Omental fat pad (tissue), 4 donors: ENCODE measurements at places on chromosomes 3 and 15.

DNA sequence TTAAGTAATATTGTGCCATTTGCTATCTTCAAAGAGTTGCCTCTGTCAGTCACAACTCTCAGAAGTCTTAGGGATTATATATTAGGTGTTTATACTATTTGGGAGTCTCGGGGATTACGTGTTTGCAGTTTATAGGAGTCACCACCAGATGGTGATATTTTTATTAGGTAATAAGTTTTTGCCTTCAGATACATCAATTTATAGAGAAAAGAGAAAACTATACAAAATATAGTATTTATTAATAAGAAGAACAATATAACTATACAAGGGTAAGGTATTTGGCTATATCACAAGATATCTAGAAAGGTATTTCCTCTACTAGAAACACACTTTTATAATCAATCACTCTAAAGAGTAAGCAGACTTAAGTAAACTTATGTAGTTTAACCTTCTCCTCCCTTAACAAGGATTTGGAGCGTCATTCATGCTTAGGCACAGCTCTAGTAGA is 10.7 kb upstream of the DHX36 start:
- no peak for DNase-seq

- no peak for DNase-seq
These were observed 803.4 kb downstream of the TUSC7 start for GRCh38 chr3:117512975-117513374.

- DNase-seq = no peak
These were observed 88.3 kb upstream of the PRR23E start for GRCh38 chr3:127104586-127104985.

DNA sequence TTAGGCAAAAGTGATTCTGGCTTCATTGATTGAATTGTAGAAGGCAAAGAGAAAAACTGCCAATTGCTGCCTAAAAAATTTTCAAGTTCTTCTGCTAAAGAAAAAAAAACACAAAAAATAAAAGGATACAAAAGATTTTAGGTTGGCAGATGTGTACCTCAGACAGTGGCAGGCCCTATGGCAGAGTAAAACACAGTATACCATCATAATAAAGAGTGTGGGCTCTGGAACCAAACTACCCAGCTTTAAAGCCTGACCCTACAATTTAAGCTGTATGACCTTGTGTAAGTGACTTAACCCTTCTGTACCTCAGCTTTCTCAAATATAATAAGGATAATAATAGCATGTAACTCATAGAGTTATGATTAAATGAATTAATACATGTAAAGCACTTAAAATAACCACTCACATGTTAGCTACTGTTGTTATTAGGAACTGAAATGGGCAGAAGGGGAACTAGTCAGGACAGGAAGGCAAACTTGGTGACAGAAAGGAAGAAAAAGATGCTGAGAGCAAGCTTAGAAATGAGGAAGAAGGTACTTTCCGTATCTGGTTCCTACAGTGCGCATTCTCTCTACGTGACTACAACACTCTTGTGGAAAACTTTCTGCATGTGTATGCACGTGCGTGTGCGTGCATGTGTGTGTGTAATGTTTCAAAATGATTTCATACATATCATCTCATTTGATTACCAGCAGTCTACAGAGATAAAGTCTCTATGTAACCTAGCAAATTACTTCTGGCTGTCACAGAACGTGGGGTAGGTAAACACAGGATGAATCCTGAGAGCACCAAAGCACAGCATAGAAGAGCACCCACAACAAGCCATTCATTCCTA is 13.6 kb upstream of the GATM start:
- DNase-seq = no peak

DNA sequence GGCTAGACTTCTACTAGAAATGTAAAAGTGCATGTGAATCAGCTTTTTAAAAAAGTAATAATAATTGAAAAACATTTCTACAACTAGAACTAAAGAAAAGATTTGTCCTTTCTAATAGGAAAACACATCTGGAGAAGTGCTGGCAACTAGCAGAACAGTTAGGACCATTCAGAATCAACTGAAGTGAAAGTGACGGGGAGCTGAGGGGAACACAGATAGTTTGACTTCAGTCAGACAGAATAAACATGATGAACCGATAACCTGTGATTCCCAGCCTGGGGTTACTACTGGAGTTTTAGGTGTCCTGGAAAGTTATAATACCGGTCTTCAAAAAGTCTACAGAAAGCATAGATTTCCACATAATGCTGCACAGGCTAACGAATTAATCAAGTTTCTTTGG is 28.1 kb downstream of the OPA1 start:
- no peak for DNase-seq

DNA sequence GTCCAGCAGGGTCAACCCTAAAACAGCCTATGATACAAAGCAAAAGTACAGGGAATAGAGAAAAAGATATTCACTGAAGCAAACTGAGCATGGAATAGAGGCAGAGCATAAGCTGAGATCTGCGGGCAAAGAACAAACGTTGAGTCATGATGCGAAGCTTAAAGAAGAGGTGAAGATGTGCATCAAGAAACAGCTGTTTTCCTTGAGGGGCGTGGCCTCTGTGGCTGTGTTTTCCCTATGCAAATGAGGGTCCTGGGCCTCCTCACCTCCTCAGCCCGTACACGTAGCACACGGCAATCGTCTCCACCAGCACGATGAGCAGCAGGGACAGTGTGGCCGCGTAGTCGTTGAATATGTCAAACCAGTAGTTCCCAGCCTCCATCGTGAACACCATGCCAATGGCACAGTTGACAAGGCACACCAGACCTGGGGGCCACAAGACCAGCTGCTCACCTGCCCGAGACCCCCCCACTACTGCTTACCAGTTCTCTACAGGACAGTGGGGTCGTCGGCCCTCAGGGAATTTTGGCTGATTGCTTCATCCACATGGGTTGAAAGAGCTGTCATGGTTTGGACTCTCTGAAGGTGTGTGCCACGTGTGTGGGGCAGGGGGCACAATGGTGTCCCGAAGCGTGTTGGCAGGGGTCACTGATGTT is 33.6 kb downstream of the SLC6A20 start:
- no peak for DNase-seq

GRCh38 chr15:69099941-69100340 is 60.5 kb upstream of the GLCE start:
- DNase-seq = no peak

DNA sequence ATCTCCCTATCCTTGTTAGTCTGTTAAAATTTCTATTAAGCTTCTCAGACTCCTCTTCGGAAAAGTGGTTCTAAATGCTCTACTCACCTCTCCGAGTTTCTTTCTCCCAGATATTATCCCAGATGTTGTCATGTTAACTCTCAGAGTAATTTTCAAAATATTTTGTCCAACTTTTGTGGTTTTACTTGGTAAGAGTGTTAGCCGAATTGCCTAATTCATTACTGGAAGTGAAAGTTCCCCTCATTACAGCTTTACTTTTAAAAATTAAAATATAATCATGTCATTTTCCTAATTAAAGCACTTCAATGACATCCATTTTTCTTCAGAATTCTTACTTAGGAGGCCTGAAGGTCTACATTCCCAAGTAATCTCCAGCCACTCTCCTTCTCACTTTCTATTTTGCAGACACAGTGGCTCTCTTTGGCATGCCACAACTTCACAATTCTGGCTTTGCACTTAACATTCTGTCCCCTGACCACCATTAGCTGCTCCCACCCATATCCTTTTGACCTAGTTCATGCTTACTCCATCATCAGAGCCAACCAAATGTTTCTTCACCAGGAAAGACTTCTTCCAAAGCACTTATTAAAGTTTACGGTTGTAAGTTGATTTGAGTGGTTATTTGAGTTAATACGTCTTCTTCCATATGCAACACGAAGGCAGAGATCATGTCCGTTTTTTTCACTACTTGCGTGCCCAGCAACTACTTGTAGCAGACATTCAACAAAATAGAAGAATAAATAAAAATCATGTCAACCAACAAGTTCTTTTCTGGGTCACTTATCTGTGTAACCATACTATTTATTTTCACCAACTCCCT is 10.2 kb upstream of the TIPARP start:
- DNase-seq = no peak

- no peak for DNase-seq
These were observed 1.9 kb downstream of the RUBCN start for GRCh38 chr3:197734667-197735318.

DNA sequence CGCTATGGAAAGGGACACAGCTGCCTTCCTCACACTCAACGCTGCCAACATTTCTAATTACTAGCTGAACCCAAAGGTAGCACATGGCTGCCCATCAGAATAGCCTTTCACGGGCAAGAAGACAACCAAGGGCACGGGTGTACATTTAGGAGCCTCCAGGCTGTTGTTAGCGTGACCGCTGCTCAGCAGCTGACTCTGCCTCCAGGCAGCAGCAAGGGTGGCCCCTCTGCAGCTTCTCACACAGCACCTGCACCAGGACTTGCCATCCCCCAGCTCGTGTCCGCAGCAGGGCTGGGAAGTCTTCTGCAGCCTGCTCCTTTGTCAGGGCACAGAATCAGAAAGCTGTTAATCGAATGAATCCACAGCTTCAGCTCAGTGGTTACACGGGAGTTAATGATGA is 146.8 kb downstream of the ADAMTS17 start:
- DNase-seq = no peak

- DNase-seq = peak; percentile 34
These were observed 37.0 kb downstream of the CDC25A start for GRCh38 chr3:48151058-48151806.
